ENCODE measurements at places on chromosomes 6 and 20.

DNA sequence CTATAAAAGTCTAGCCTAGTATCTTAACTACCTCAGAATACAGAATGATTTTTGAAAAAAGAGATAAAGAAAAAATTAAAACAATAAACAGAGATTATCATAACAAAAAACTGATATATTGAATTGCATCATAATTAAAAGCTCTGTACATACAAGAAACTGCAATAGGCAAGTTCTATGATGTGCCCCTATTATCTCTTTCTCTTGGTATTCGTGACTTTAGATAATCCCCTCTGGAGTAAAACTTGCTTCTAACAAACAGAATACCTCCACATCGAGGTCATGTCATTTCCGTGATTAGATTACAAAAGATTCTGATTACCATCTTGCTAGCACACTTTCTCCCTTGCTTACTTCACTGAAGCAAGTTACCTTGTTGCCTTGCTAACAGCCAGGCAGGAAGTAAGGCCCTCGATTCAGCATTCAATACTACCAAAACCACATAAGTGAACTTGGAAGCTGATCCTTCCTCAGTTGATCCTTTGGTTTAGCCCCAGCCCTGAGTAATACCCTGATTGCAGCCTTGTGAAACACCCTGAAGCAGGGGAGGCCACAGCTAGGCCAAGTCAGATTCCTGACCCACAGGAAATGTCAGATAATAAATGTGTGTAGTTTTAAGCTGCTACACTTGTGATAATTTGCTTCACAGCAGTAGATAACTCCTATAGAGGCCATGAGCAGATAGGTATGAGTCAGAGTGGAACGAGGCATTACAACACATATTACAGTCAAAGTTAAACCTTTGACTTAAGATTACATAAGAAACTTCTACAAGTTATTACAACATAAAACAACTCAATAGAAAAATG is 53.7 kb upstream of the TMX4 start:
- DNase-seq: peak; percentile 11

GRCh38 chr6:91299544-91300491 is 712.9 kb upstream of the MAP3K7 start:
- DNase-seq: peak; percentile 97

- no peak for DNase-seq
Observed at GRCh38 chr6:38776515-38776914, 61.4 kb downstream of the DNAH8 start.

GRCh38 chr6:127420556-127420955 is 38.6 kb downstream of the KIAA0408 start:
- peak; percentile 69 for DNase-seq

DNA sequence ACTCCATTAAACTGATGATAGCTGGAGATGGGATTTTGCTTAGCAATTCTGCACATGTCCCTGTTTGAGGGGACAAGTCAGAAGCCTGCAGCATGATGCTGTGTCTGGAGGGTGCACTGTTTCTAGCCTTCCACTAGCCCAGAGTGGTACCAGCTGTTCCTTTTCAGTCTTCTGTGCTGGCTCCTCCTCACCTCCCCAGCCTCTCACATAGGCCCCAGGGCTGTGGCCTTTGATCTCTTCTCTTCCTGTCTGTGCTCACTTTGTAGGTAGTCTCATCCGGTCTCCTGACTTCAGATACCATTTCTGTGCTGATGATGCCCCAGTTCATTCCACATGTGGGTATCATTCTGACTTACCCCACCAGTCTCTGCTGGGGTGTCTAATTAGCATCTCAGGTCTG is 126.3 kb downstream of the HIVEP1 start:
- no peak for DNase-seq

DNA sequence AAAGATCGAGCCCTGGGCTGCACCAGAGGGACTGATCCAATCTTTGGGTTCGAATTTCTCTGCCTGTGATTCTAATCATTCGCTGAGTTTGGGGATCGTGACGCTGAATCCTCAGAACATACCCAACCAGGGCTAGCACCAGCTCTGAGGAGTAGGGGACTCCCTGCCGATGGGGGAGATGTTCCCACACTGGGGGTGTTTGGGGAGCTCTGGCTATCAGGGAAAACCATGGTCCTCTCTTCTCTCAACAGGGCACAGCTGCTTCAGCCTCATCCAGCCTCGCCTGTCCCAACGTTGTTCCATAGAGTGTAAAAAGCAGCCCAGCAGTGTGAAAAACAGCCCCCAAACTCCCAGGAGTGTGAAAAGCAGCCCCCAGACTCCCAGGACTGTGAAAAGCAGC is 136.6 kb downstream of the ANKRD60 start:
- DNase-seq: no peak

DNA sequence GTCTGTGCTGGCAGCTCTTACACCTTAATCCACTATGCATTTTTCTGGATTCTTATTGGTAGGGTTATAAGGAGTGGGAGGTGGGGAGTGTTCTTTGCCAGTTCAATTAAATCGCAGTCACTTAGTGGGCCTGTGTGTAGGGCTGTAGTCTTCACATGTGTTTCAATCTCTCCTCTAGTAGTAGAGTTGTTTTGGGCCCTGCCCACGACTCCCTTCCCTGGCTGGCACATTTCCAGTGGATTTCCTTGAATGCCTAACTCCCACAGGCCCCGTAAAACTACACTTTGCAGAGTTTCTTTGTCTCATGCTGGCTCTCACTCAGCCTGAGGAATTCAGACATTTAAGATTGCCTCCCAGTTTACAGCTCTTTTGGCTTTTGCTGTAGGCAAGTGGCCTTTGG is 414.0 kb upstream of the OPRM1 start:
- no peak for DNase-seq

DNA sequence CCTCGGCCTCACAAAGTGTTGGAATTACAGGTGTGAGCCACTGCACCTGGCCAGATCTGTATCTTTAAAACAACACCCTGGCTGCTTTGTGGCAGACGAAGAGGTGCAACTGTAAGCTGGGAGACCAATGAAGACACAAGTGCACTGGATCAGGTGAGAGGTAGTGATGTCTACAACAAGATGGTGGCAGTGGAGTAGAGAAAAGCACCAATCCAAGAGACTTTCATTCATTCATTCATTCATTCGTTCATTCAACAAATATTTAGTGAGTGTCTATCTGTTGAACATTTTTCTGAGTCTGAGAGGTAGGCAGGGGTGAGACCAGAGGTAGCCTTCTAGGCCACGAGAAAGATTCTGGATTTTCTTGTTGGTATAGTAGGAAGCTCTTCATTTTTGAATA is 36.9 kb upstream of the TTPAL start:
- DNase-seq: no peak

DNA sequence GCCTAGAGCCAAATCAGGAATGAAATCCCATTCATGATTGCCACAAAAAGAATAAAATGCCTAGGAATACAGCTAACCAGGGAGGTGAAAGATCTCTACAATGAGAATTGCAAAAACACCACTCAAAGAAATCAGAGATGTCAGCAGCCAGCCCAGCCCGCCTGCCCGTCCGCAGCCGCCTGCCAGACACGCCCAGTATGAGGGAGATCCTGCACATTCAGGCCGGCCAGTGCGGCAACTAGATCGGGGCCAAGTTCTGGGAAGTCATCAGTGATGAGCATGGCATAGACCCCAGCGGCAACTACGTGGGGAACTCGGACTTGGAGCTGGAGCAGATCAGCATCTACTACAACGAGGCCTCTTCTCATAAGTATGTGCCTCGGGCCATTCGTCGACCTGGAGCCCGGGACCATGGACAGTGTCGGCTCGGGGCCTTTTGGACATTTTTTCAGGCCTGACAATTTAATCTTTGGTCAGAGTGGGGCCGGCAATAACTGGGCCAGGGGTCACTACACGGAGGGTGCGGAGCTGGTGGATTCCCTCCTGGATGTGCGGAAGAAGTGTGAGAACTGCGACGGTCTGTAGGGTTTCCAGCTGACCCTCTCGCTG is 13.4 kb downstream of the GABRR2 start:
- DNase-seq: no peak

DNA sequence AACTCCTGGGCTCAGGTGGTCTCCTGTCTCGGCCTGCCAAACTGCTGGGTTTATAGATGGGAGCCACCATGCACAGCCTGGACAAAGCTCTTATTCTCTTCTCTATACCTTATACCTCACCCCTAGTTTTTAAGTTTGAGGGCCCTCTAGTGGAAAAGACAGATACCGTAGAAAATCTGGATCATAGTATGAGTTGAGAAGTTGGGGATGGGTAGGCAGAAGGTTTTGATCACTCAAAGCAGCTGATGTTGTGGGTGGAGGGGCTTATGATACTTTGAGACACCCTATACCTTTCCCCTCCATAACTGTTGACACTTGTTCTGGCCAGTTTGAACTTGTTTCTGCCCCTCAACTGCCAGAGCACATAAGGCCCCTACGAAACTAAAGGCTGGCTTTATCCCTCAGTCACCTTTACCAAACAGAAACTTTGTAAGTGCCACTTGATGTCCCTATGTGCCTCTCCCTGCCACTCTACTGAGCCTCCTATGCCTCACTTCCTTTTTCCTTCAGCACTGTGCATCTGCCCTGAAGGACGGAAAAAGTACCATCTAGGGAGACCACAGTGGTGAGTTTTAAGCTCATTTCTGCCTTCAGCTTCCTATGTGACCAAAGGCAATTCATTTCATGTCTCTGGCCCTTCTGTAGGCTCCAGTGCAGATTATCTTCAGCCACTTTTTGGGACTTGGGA is 28.6 kb downstream of the RALY start:
- DNase-seq: no peak

DNA sequence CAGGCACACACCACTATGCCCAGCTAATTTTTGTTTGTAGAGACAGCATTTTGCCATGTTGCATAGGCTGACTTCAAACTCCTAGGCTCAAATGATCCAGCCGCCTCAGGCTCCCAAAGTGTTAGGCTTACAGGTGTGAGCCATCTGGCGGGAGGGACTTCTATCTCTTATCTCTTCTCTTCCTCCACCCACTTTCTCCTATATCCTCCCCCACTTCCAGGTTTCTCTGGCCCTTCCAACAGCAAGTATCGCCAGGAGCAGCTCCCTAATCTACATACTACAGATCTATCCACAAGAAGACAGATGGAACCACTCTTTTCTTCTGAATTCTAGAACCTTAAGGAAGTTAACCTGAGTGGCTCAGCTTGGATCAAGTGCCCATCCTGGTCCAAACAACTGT is 5.1 kb upstream of the TOP1 start:
- DNase-seq: no peak

DNA sequence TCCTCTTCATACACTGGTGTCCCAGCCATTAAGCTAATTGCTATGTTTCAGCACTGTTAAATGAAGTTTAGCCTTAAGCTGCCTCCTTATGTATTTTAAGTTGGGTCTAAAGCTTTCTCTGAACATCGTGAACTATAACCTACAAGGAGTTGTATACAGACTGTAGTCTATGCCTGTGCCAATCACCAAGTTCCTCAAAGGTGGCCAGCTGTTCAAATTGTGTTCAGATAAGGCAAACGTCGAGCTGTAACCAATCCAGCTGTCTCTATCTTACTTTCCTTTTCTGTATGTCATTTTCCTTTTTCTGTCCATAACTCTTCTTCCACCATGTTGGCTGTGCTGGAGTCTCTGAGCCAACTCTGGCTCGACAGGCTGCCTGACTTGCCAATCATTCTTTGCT is 199.6 kb downstream of the OGFRL1 start:
- DNase-seq: no peak

- no peak for DNase-seq
Observed at GRCh38 chr6:1504465-1504864, 105.2 kb upstream of the FOXC1 start.

GRCh38 chr20:49729780-49730179 is 16.1 kb upstream of the B4GALT5 start:
- no peak for DNase-seq

GRCh38 chr20:19435821-19436220 is 223.4 kb downstream of the SLC24A3 start:
- no peak for DNase-seq

DNA sequence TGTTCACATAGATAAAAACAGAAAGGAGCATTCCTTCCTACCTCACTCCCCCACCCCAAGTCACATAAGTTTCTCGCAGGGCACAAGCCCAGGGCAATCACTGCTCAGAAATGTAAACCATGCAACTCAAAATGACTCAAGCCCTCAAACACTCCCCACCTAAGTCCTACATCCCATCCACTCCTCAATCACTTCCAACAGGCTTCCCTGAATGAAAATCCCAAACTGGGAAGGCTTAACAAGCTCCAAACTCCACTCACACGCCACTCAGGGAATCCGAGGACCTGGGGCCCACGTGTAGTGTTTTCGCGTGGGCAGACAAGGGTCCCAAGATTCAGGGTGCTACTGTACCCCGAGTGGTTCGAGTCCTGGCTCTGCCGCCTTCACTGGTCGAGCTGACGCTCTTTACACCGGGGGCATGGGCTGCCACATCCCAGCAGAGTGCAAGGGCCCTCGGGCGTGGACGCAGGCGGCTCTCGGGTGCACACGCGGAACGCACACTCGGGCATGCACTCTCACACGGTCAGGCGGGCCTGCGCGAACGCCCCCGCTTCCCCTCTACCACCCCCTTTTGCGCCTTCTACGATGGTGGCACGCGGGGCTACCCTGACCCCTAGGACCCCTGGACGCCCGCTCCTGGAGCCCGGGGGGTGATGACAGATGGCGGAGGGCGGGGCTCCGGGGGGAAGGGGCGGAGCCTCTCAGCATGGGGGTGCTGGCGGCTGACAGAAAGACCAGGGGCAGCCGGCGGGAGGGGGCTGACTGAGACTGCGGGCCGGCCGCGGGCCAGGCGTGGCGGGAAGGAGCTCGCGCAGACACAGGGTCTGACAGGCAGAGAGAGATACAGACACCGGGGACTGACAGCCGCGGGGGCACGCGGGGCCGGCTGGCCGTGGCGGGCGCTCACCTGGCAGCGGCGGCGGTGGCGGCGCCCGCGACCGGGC is 657 bp downstream of the ZHX3 start:
- no peak for DNase-seq

- no peak for DNase-seq
Observed at GRCh38 chr20:8367689-8368088, 235.6 kb downstream of the PLCB1 start.

DNA sequence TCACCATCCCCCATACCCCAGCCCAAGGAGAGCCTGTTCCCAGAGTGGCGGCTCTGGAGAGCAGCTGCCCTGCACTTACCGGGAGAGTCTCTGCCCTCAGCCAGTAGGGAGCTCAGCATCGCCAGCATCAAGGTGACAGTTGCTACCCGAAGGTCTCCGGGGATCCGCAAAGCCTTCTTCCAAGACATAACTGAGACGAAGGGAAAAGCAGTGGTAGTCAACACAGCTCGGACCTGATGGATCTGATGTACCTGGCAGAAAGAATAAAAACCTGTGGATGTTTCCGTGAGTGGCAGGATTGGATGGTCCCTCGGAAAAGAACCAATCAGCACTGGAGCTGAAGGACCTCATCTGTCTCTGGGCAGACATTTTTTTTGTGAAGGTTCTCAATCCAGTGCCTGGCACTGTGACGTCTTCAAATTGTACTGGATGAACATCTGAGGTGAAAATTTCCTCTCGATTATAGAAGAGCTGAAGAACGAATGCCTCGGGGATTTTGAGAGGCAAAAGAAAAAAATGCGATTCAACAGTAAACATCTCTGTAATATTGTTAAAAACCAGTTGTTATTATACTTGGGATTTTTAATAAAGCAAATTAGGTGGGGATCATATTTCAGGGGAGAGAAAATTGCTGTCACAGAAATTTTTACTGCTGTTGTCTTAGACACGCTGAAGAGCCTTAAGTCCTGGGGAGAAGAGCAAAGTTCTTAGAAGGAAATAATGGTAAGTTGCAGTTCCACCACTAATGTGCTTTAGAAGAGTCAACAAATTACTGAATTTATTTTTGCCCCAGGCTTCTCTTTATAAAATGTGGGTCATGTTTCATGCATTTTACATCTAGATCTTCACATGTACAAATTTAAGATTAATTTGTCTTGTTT is at the start of gene HLA-DQB1:
HLA-DQB1 (minus strand) TSS at position 238 of the 881 bp plus-strand sequence; CDS start at position 188, 50 bp downstream.
- no peak for DNase-seq

Data from brain pericyte (primary cell).